ENCODE measurements at places on chromosomes 1 and 21. TPM values are rescaled to one million over a fixed set of nuclear protein-coding genes. Genes with fewer than 3 reads are reported as not detected.

C1orf105 gene
- polyA plus RNA-seq: 154 TPM

CALML6 gene
- polyA plus RNA-seq: 229 TPM

MEX3A gene
- polyA plus RNA-seq: 19.4 TPM

TDRD10 gene
- 3.1 TPM for polyA plus RNA-seq

CSF3R gene
- 2.2 TPM for polyA plus RNA-seq
